ENCODE measurements at places on chromosomes 16 and 17.

GRCh38 chr16:81514568-81515258 is 70.1 kb downstream of the CMIP start:
- DNase-seq, result no peak

- DNase-seq, result no peak
Observed at GRCh38 chr17:67111327-67111726, 67.0 kb downstream of the CACNG1 start.

DNA sequence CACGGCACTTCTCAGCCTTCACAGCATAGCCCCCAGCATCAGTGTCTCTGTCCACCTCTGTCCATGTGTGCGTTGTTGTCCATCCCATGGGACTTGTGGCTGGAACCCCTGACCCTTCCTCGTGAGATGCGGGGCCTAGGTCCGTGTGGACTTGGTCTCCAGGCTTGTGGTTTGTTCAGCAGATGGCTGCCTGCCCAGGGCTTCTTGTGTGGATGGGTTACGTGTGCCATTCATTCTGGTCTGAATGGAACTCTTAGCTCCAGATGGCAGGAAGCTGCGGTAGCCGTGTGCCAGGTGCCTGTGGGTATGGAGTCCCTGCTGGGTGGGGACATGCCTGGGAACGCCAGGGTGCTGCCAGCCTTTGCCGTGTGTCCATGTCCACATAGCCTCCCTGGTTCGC is 31.7 kb upstream of the NUDT16L1 start:
- peak; percentile 57 for DNase-seq

DNA sequence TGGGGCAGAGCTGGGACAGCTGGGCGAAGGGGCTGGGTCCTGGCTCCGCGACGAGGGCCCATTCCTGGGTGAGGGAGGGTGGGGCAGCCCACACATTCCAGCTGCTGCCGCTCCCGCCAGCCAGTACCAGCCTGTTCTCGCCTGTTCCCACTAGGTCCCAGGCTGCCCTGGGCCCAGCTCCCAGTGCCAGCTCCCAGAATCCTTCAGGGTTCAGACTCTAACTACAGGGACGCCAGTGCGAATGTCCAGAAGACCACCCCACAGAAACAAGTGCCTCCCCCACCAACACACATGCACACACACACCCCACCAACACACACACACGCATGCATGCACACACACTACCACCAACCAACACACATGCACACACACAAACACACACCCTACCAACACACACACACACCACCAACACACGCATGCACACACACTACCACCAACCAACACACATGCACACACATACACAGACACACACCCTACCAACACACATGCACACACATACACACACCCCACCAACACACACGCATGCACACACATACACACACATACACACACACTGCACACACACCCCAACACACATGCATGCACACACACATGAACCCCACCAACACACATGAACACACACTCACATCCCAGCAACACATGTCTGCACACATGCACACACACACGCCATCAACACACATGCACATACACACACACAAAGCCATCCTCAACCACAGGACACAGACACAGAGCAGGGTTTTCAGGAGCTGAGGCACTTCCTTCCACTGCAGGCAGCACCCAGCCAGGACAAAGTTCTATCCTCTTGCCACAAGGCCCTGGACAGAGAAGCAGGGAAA is 27.5 kb upstream of the KRT17 start:
- no peak for DNase-seq

DNA sequence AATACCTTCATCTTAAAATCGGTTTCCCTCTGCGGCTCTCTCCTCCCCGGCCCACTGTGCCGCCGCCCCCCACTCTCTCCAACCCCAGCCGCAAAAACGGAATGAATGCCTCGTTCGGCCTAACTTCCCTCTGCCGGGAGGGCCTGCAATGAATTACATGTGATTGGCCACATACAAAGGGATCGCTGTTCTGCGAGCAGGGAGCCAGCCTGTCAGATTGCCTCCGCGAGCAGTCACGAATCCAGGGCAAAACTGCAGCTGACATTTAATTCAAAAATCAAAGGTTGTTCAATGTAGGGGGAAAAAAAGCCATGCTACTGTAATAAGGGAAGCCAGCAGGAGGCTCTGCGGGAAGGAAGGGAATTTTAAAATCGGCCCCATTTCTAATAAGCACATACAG is 84.9 kb downstream of the TBC1D16 start:
- DNase-seq, result no peak

DNA sequence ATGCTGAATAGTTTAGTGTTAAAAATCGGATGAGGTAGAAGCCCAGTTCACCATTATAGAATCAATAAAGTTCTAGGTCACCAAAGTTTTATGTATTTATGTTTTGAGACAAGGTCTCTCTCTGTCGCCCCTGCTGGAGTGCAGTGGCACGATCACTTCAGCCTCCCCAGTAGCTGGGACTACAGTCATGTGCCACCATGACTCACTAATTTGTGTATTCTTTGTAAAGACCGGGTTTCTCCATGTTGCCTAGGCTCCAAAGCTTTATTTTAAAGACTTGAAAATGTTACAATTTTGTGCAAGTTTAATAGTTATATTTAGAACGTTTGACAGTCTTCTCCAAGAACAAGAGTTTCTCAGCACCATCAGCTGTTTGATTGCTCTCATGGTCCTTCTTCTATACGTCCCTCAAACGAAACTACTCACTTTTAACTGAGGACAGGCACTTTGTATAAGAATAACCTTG is 32.1 kb downstream of the NDE1 start:
- no peak for DNase-seq

DNA sequence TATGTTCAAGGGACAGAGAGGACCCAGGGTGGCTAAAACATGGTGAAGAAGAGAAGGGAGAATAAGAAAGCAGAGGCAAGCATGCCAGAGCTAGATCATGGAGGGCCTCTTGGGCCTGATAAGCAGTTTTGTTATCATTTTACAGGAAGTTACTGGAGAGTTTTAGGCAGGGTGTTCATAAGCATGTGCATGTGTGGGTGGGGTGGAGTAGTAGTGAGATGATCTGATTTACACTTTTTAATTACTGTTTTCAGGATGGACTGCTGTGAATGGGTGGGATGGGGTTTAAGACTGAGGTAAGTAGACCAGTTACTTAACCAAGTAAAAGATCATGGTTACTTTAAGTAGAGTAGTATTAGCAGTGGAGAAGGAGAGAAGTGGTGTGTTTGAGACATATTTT is 173.6 kb downstream of the PHKB start:
- no peak for DNase-seq

DNA sequence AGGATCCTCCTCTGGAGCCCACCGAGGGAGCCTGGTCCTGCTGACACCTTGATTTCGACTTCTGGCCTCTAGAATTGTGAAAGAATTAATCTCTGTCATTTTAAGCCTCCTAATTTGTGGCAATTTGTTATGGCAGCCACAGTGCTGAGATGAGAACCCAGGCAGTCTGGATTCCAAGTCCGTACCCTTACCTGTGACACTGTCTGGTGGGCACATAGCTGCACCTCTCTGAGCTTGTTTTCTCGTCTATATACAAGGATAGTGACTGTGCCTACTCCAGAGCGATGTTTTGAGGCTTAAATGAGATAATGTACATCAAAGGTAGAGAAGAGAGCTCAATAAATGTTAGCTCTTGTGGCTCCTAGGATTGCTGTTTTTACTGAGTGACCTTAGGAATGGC is 128.4 kb upstream of the MPHOSPH6 start:
- no peak for DNase-seq

- DNase-seq, result no peak
Observed at GRCh38 chr17:72115781-72116525, 4.9 kb upstream of the SOX9 start.

GRCh38 chr17:15384142-15384787 is 42.9 kb upstream of the TEKT3 start:
- no peak for DNase-seq
